ENCODE measurements at places on chromosomes 11 and 22.

- DNase-seq, result no peak
Observed at GRCh38 chr11:112968941-112969713, 7.9 kb downstream of the NCAM1 start.

- DNase-seq, result no peak
Observed at GRCh38 chr11:5046226-5046625, at the start of gene OR52J3. OR52J3 (plus strand) TSS chr11:5046526; CDS start chr11:5046526, 0 bp downstream.

GRCh38 chr11:2432171-2432621 lies 12.1 kb downstream of the TRPM5 start:
- no peak for DNase-seq

DNA sequence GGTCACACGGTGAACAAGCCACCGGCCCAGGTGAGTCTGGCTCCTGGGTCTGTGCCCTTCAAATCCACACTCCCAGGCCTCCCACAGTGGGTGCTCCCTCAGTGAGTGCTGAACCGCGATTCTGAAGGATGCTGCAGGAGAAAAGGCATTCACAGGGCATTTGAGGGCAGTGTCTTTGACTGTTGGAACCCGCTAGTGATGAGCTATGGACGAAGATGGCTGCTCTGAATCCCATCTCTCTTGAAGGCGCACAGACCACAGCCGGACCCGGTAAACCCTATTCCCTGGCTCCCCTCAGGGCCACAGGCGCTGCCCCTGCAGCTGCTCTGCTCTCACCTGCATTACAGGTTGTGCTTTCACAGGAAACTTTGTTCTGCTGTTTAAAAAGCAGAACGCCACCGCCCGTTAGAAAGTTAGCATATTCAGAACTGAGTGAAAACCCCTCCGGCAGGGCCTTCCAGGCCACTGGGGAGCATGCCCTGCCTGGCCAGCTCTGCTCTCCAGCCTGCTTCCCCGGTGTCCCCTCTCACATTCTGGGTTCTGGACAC lies 3.2 kb downstream of the LRRC32 start:
- DNase-seq, result no peak

DNA sequence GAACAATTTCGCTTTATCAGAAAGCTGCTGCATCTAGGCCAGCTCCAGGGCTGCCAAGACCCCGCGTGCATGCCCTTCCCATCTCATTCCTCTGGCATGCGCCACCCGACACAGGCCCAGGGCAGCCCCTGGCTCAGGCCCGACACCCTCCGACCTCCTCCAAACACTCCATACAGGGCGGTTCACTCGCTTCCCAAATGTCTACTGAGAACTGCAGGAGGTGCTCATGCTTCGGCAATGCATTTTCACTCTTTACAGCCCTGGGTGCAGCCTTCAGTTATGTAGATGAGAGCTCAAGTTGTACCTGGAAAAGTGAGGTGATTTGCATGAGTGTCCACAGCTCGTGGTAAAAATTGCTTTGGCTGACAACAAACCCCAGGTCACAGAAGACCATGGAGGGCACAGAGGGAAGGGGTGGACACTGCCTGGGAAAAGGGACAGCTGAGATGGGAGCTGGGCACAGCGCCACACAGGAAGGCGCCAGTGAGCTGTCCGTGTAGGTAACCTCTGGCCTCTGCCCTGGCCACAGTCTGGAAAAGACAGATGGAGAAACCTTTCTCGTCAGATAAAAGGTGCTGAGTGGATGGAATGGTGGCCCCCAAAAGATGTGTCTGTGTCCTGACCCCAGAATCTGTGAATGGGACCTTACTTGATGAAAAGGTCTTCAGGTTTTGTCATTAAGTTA lies 1351.9 kb downstream of the BRD1 start:
- DNase-seq, result no peak

DNA sequence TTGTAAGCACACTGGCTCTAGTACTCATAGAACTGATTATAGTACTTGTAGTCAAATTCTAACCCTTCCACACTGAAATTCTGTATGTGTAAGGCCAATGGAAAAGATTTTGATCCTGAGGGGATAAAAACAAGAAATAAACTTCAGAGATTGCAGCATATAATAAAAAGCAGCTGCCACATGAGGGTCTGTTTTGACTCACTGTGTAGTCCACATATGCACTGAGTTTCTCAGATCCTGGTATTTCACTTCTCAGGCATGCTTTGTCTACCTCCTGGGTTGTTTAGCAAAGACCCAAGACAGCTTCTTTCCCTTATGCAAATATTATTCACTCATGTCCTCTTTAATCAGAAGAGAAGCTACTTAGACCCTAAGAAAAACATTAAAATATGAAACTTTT lies 71.1 kb upstream of the SLC5A12 start:
- DNase-seq, result no peak

DNA sequence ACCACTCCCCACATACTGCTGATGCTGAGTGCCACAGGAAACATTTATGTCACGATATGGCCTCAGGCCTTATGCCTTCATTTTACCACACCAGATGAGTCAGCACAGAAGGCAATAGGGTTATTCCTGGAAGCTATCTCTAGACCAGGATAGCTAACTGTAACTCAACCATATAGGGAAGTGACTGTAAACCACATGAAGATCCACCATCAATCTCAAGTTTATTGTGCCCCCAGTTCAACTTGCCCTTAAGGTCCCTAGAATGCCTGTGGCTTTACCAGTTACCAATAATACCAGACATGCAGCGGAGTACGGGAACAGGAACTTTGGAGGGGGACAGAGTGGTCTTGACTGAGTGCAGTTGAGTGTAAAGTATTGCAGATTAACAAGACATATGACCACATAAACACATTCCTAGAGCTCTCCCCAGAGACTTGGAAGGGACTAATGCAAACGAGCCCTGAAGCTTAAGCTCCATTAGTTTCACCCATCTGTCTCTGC lies 180.9 kb downstream of the KIF18A start:
- DNase-seq, result peak; percentile 76

- no peak for DNase-seq
Observed at GRCh38 chr11:128522943-128523518, 64.3 kb downstream of the ETS1 start.

GRCh38 chr22:24063986-24064385 lies 52.9 kb downstream of the CABIN1 start:
- DNase-seq, result no peak

All from BJ (cell line).